Tibial nerve (tissue), 4 donors: ENCODE measurements at places on chromosomes 5 and 9.

GRCh38 chr9:78707080-78707479, 410.2 kb downstream of the PSAT1 start:
- DNase-seq, result no peak

DNA sequence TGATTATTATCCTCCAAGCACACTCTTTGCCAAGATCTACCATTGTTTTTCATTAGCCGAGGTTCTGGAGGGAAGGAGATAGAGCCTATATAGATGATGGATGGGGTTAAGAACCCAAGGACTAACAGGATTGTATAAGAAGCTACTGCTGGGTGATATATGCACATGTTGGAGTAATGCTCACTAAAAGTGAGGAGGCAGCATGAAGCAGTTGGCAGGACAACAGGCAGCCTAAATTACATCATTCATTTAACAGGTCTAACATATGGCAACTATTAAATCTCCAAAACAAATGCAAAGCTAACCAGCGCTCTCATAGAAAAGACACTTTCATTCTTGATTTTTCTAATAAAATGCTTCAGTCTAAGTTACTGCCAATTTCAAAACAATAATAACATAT, 293.2 kb downstream of the EPB41L4A start:
- DNase-seq, result no peak

GRCh38 chr5:2660315-2660714, 91.2 kb downstream of the IRX2 start:
- no peak for DNase-seq

- DNase-seq, result no peak
These were observed 10.3 kb upstream of the ABL1 start for GRCh38 chr9:130824643-130825350.

DNA sequence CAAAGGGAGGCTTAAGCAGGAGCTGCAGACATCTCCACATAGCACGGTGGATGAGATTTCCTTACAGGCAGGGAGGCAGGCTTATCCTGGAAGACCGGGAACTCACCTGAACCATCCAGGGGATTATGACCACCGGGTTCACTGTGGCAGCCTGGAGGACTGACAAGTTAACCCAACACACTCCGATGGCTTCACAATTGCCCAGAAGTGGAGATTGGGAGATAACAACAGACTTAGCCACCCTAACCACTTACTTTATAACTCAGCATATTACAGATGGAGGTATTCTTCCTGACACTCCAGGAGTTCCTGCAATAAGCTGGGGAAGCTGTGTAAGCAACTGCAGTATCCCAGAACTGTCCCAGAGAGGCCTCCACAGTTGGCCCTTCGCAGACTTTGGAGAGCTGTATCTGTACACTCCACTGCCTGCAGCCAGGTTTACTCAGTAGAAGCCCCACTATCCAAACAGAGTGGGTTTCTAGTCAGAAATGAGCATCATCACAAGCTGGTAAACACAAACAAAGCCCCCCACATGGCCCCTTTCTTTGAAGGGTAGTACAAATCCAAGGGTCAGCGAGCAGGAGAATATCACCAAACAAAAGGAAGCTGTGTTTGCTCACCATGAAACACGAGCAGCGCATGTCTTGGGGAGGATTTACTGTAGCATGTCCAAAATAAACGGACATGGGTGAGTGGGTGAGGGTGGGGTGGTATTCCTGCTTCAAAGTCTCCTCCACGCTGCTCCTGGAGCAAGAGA, 462.2 kb downstream of the RASEF start:
- DNase-seq, result no peak
